ENCODE measurements at places on chromosomes 11 and 22. TPM values are rescaled to one million over a fixed set of nuclear protein-coding genes. Genes with fewer than 3 reads are reported as not detected.
A peak's percentile ranks its signal among the peaks of the same experiment; 100 is the strongest.

The POLR2L gene
- 402 TPM for polyA plus RNA-seq

The SLC22A8 gene
- polyA plus RNA-seq: not detected

The SF3A1 gene
- polyA plus RNA-seq: 82.5 TPM

The MTFP1 gene
- polyA plus RNA-seq: 24.3 TPM

The OR4P4 gene
- not detected for polyA plus RNA-seq

The CCDC87 gene
- polyA plus RNA-seq: 0.22 TPM

The CARD18 gene
- polyA plus RNA-seq: not detected

GRCh38 chr11:121321614-121322243 lies 29.2 kb downstream of the SC5D start:
- DNase-seq: peak; percentile 57

DNA sequence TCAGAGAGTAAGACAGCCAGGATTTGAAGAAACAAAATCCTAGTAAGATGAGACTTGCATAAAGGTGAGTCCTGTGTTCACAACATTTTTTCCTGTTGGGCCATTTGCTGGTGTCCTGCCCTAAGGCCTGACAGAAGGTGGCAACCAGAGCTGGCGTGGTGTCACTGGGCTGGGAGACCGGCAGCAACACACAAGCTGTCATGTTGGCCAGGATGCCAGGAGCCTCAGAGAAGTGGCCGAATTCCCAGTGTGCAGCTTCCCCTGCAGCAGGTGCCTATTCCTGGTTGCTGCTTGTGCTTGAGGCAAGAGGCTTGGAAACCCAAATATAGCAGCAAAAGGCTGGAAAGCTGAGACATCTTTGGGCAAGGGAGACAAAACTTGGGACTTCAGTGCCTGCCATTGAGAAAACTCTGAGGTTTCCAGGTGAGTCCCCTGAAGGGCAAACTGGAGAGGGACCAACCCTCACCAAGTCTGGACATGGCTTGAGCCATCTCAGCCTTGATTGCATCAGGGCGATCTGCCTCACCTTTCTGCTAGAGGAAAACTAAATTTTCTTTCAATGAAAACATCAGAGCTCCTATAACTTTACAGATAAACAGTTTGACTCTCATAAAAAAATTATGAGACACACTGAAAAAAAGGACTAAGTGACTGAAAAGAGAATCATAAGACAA lies 25.9 kb downstream of the ALG12 start:
- no peak for DNase-seq

DNA sequence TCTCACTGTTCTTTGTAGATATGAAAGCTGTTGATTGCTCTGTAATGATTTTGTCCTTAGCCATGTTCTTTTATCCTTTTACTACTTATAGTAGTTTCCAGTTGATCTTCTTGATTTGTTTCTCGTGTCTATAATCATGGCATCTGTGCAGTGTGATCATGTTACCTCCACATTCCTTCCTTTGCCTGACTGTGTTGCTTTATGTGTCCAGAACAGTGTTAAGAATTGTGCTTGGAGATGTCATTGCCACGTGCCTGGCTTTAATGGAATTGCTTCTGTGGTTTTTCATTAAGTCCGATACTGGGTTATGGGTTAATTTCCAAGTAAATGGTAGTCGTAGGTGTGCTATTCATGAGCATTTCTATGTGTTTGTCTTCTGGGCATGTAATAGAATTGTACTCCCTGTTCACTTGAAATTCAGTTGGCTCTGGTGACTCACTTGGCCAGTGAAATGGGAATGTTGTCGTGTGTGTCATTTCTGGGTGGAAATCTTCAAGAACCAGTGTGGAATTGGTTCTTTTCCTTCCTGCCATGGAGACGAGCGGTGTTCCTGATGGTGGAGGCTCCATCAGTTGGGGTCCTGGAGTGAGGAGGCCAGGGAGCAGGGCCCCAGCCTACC lies 6.8 kb downstream of the GTSE1 start:
- DNase-seq: no peak

GRCh38 chr11:16016468-16016829 lies 339.9 kb downstream of the SOX6 start:
- DNase-seq: no peak

DNA sequence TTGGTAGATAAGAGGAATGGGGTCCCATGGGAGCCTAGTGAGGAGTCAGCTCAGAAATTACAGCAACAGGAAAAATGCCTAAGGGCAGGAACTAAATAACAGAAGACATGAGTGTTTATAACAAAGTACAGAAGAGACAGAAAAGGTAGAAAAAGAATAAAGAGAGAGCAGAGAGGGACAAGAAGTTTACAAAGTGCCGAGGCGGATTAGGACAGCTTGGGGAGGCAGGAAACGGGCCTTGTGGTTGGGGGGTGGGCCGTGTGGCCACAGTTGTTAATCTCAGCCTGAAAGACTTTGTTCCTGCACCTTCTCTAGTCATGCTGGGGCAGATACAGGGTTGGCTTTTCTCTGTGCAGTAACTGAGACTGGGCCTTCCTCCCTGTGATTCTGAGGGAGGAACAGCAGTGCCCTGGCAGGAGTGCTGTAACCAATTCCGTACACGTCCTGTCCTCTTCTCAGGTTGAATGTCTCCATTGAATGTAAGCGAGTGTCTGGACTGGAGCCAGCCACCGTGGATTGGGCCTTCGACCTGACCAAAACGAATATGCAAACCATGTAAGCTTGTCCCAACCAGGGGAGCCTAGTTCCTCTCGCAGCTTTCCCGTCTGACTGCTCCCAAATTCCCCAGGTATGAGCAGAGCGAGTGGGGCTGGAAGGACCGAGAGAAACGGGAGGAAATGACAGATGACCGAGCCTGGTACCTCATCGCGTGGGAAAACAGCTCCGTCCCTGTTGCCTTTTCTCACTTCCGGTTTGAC lies 13.2 kb downstream of the NAA40 start:
- no peak for DNase-seq

GRCh38 chr11:92330114-92330513 lies 105.5 kb downstream of the FAT3 start:
- DNase-seq: no peak

DNA sequence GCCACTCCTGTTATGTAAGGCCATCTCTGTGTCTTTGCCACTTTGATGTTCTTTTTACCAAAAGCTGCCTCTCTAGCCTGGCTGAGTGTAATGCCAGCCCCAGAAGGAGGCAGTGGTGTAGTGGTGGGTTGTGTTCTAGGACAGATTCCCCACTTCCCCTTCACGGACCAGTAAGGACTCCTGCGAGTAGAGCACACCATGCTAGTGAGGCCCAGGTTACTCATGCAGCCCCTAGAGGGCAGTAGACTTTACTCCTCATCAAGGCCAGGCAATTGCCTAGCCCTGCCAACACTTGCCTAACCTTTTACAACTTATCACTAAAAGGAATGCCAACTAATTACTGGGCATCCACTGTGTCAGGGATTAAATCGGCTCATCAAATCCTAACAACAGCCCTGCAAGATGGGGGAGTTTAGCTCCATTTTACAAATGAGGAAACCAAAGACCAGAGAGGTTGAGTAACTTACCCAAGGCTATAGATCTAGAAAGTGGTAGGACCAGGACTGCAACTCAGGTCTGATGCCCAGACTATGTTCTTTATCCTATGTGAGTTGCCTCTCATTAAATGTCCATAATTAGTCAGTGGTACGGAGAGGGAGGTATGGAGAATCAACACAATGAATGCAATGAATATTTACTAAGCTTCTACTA lies 75.3 kb downstream of the APIP start:
- DNase-seq: peak; percentile 24

DNA sequence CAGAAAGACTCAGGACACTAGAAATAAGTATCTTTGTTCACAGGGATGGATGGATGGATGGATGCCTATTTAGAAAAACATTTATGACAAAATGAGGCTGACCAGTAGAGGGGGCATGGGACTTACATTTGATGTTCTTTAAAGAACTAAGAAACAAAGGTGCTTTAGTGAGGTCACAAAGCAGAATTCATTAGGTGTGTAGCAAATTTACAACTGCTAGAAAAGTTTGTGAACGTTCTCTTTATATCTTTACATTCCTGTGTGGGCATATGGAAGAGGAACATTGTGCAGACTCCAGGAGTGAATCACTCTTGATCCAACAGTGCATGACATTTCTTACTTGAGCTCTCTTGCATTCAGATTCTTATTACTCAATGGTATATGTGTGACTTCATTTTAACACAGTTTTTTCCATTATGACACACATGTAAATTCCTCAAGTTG lies 15.8 kb upstream of the SIK2 start:
- peak; percentile 72 for DNase-seq

DNA sequence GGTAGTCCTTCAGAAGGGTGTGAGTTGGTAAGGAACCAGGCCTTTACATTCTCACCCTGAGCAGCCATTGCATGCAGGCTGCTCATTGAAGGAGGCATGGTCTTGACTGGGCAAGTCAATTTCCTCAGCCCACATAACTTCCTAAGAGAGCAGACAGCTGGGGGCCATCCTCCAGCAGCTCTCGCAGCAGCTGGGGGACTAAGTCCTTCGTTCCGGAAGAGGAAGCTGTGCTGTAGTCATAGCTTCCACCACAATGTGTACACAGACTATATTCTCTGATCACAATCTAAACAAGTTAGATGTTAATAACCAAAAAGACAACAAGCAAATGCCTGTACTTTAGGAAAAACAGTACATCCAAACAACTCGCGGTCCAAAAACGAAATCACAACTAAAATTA lies 30.1 kb upstream of the MPPED1 start:
- no peak for DNase-seq

- DNase-seq: no peak
These were observed 96.9 kb downstream of the FEZ1 start for GRCh38 chr11:125398994-125399640.

DNA sequence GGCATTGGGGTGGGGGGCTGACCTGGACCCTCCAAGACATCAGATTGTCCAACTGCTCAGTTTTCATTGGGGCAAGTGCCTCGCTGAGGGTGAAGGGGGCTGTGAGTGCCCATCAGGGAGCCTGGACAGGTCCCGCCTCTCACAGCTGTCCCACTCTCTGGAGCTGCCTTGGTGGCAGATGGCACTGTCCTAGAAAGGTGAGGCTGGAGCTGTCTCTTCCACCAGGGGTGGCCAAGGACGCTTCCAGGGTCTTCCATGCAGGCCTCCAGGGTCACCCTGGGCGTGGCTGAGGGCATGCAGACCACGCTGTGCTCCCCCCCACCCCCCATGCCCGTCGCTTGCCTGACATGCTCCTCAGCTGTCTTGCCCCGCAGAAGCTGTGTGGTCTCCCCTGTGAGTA lies 53.5 kb upstream of the CCDC188 start:
- DNase-seq: no peak

GRCh38 chr22:46054091-46055073 lies 77.4 kb upstream of the WNT7B start:
- no peak for DNase-seq

DNA sequence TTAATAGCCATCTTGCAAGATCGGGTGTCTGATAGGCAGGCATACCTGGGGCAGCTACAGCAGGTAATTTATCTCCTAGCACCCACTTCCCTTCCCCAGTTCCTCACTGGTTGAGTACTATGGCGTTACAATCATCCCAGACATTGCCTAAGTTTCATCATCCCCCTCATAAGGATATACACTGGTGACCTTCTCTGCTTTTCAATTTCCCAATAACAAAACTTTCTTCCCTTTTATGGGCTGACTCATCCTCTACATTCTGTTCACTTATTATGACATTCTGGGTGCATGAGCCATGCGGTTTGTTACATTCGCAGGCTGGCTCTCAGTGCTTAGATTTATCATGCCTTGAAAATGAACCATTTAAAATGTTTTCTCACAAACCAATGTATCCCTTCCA lies 5.0 kb upstream of the MRPL11 start:
- no peak for DNase-seq
